ENCODE measurements at places on chromosomes 5 and 9. TPM values are rescaled to one million over a fixed set of nuclear protein-coding genes. Genes with fewer than 3 reads are reported as not detected.

TMEM174 gene
- total RNA-seq: not detected

PCDHGB2 gene
- 3.8 TPM for total RNA-seq

FCN2 gene
- total RNA-seq: not detected

TMC1 gene
- total RNA-seq: not detected

FAM153A gene
- total RNA-seq: 4.3 TPM

SPINK6 gene
- not detected for total RNA-seq

SPATA31C1 gene
- not detected for total RNA-seq

GRCh38 chr5:96431376-96432187 is 1.5 kb downstream of the PCSK1 start:
- peaks cover 14% of the 10 kb centered on the region for H3K4me1 ChIP-seq
- H3K27ac ChIP-seq: no peak overlapping the region
- H3K36me3 ChIP-seq: no peaks in the 10 kb centered on the region
- peaks cover 52% of the 10 kb centered on the region for H3K27me3 ChIP-seq
- H3K4me3 ChIP-seq: no peak overlapping the region

GRCh38 chr9:34684145-34684544 is 6.9 kb downstream of the CCL19 start:
- H3K27me3 ChIP-seq: no peaks in the 10 kb centered on the region
- H3K4me3 ChIP-seq: no peak overlapping the region
- DNase-seq: no peak
- no peak overlapping the region for H3K27ac ChIP-seq
- H3K36me3 ChIP-seq: no peaks in the 10 kb centered on the region
- no peaks in the 10 kb centered on the region for H3K4me1 ChIP-seq

DNA sequence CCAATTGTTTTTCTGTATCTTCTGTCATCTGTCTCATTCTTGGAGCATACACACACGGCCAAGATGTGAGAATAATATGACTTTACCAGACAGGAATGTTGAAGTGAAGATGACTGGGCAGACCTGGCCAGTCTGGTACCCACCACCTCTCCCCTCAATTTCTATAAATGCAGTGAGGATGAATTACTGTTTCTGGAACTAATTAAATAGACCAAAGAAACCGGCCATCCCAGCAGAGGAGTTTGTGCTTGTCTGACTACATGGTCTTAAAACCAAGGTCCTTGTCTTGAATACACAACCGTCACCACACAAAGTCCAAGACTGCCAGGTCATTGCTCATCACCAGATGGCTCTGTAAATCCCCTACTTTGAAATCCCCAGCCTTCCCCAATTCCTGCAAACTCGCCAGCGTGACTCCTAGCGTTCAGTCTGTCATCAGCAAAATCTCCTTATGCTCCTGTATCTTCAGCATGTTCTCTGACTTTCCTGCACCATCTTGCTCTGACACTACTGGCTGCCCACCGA is 147.2 kb downstream of the PDE4D start:
- H3K4me1 ChIP-seq: no peaks in the 10 kb centered on the region
- no peak overlapping the region for H3K4me3 ChIP-seq
- no peaks in the 10 kb centered on the region for H3K36me3 ChIP-seq

DNA sequence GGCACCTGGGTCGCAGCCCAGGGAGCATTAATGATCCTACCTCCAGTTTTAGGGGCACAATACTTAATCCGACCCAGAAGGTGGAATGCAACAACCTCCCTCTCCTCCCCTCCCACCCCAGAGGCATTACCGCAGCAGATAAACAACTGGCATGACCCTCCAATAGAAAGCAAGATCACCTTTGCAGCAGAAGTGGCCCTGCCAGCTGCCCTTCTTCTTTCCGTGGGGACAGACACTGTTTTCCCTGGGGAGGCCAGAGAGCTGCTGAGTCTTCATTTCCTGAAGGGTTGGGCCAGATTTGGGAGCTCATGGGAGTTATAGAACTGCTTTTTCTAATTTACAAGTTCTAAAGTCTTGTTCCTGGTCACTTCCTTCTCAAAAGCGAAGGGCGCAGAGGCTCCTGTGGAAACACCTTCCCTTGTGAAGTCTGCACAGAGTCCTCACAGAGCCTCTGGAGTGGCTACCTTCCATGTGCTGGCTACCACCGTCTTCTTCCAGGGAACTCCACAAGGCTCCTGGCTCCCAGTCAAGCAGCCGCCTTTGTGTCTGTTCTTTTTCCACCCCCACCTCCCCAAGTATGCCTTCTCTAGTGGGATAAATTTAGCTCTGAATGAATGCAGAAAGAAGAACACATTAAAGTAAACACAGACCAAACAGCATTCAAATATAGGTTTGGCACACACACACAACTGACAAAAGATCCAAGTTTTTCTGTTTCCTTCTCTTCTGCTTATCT is 8.0 kb upstream of the PALM2AKAP2 start:
- no peaks in the 10 kb centered on the region for H3K36me3 ChIP-seq
- H3K4me3 ChIP-seq: no peak overlapping the region
- no peak overlapping the region for H3K27ac ChIP-seq
- no peaks in the 10 kb centered on the region for H3K27me3 ChIP-seq

- H3K36me3 ChIP-seq: no peaks in the 10 kb centered on the region
- H3K27me3 ChIP-seq: no peaks in the 10 kb centered on the region
- no peak for DNase-seq
Observed at GRCh38 chr5:6567835-6568234, 65.0 kb downstream of the NSUN2 start.

GRCh38 chr5:56064984-56065383 is 70.2 kb upstream of the IL6ST start:
- no peaks in the 10 kb centered on the region for H3K36me3 ChIP-seq
- no peaks in the 10 kb centered on the region for H3K27me3 ChIP-seq
- no peaks in the 10 kb centered on the region for H3K4me1 ChIP-seq
- H3K4me3 ChIP-seq: no peak overlapping the region
- H3K27ac ChIP-seq: no peak overlapping the region
- no peak for DNase-seq

GRCh38 chr9:86945728-86946200 is 1.5 kb downstream of the GAS1 start:
- peaks cover 28% of the 10 kb centered on the region for H3K27me3 ChIP-seq
- no peaks in the 10 kb centered on the region for H3K36me3 ChIP-seq
- peak overlapping the region; percentile 79 for H3K4me3 ChIP-seq

DNA sequence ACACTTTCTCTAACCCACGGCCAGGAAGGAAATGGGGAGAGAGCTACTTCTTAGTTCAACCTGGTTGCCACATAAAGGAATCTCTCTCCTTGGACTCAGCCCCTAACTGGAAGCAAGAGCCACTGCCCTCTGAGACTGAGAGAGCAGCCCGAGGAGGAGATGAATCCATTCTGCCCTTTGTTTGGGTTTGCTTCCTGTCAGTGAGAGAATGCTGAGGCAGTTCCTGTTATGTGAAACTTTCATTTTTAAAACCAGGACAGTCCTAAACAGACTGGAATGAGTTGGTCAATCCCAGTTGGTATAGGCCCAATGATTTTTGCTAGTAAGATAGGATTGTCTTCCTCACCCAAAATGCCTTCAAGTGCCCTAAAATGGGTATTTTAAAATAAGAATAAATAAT is 205.1 kb downstream of the NTRK2 start:
- no peaks in the 10 kb centered on the region for H3K27me3 ChIP-seq
- peaks cover 5% of the 10 kb centered on the region for H3K4me1 ChIP-seq
- H3K36me3 ChIP-seq: no peaks in the 10 kb centered on the region

DNA sequence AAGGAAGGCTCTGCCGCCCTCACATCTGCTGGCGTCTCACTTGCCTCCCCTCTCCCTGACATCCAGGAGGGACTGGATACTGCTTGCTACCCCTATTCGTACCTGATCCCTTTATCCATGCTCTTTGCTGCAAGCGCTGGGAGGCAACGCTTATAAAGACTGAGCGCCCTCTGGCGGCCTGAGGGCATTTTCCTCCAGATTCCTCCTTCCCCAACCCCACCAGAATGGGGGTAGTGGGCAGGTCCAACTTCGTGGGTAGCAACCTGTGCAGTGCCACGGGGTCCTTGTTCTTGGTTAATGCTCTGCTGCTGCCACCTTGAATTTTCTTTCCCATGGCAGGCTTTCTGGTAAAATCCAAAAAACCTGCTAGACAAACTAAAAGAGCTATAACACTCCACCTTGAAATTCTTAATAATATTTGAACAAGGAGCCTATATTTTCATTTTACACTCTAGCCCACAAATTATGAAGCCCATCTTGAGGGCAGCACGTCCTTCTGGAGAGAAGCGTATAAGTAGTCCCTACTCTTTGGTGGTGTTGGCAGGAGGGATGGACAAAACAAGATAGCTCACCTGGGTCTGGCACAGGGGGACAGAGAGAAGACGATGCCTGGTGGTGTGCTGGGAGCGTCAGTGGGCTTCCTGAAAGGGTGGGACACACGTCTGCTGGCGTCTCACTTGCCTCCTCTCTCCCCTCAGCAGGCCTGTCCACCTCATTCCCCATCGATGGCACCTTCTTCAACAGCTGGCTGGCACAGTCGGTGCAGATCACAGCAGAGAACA is 52.5 kb downstream of the JADE2 start:
- no peaks in the 10 kb centered on the region for H3K27me3 ChIP-seq
- H3K27ac ChIP-seq: no peak overlapping the region
- H3K36me3 ChIP-seq: peaks cover 79% of the 10 kb centered on the region
- DNase-seq: peak; percentile 89
- H3K4me3 ChIP-seq: no peak overlapping the region

DNA sequence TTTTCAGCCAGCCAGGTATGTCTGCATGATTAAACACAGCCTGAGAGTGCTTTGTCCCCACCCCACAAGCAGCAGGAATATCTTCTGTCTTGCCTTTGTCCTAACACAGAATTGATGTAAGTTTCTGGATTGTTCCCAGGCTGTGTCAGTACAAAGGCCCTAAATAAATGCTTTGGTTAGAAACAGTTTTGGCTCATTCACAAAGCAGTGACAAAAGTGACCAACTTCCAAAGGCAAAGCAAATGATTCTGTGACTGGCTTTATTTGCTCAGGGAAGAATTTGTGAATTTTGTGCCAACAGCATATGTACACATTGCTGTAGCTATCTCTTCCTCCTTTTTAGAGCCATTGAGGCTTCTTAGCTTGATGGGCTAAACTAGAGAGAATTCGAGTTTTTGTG is 133.7 kb downstream of the PLPPR1 start:
- no peaks in the 10 kb centered on the region for H3K4me1 ChIP-seq
- DNase-seq: no peak
- no peak overlapping the region for H3K27ac ChIP-seq
- H3K36me3 ChIP-seq: no peaks in the 10 kb centered on the region
- H3K27me3 ChIP-seq: no peaks in the 10 kb centered on the region

DNA sequence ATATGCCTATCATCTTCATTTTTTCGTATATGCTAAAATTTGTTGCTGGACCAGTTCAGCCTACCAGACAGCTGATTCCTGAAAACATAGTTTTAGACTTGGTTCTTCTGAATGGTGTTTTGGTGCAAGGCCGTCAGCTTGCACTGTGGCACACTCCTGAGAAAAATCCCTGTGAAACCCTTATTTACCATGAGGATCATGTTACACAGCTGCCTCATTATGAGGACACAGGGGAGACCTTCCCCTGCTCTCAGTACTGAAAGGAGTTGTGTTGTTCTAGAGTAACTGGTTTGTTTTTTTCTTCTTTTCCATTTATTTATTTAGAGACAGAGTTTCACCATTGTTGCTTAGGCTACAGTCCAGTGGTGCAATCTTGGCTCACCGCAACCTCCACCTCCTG is 37.6 kb downstream of the MAST4 start:
- no peak overlapping the region for H3K27ac ChIP-seq
- no peak overlapping the region for H3K4me3 ChIP-seq
- H3K4me1 ChIP-seq: no peaks in the 10 kb centered on the region
- no peaks in the 10 kb centered on the region for H3K36me3 ChIP-seq
- no peaks in the 10 kb centered on the region for H3K27me3 ChIP-seq

DNA sequence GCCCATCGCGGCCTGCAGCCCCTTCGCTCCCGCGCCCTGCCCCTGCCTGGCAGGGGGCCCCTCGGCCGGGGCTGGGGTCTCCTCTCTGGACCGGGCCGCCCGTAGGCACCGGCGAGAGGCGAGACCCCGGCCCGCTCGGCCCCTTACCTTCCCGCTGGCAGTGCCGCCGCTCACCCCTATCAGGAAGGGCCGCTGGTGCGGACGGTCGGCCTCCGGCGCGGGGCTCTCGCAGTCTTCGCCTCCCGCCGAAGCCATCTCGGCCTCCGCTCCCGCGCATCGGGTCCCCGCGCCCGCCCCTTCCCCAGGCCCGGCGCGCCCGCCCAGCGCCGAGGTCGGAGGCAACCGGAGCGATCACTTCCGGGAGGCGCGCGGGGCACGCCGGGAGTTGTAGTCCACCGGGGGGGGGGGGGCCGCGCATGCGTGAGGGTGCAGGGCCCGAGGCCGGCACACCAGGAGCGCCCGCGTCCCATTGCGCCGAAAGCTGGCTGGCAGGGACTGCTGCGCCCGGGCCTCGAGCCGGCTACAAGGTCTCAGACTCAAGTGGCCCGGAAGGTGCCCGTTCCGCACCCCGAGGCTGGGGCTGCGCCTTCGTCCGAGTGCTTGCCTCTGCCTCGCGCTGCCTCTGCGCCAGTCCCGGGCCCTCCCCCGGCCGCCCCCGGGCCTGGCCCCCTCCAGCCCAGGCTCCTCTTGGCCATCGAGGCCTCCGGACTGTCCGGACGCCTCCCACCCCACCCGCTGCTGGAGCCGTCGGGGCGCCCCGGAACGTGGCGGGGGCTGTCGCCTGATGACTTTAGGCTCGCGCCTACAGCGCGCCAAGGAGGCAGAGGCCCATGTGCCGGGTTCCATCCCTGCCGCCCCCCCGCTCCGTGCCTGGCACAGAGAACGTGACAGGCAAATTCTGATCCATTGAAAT is at the start of gene UCK1:
Gene UCK1 (minus strand): TSS at position 344 of the 913 bp plus-strand sequence. CDS start 89 bp downstream, at position 255.
- DNase-seq: peak; percentile 90
- H3K27ac ChIP-seq: peak within 1 kb of the TSS; percentile 88
- H3K4me3 ChIP-seq: peak within 1 kb of the TSS; percentile 95
- peaks cover 12% of the 10 kb centered on the region for H3K4me1 ChIP-seq

DNA sequence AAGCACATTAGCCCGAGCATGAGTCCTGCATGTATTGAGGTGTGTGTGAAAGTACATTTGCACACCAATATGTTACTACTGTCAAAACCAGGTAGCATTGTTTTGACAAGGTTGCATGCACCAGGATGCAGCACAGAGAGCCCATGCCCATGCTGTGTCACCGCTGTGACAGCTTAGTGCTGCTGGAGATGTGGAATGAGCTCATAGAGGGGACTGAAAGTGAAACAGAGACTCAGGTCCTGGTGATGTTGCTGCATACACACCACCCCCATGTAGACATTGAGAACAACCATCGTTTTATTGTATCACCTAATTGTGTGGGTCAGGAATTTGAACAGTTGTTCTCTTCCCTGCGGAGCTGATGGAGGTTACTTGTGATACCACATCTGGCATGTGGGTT is 53.0 kb downstream of the GADD45G start:
- no peaks in the 10 kb centered on the region for H3K27me3 ChIP-seq
- no peak overlapping the region for H3K27ac ChIP-seq
- no peak overlapping the region for H3K4me3 ChIP-seq
- no peaks in the 10 kb centered on the region for H3K36me3 ChIP-seq
- H3K4me1 ChIP-seq: peaks cover 55% of the 10 kb centered on the region
- DNase-seq: no peak

DNA sequence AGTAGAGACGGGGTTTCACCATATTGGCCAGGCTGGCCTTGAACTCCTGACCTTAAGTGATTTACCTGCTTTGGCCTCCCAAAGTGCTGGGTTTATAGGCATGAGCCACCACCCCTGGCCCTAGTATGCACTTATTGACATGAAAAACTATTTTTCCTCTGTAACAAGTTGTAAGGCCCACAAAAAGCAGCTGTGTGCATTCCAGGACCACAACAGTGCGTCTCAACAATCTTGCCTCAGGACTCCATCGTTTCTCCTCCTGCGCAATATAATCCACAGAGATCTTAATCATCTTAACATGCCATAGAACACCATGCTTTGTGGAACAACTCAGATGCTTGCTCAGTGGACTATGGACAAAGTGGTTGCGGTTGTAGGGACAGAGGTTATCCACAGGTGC is 10.2 kb downstream of the OR2V1 start:
- DNase-seq: no peak
- no peak overlapping the region for H3K4me3 ChIP-seq
- H3K4me1 ChIP-seq: no peaks in the 10 kb centered on the region
- peaks cover 52% of the 10 kb centered on the region for H3K27me3 ChIP-seq

Measured in upper lobe of right lung (tissue), 1 donor.